ENCODE measurements at places on chromosomes 11 and 22. TPM values are rescaled to one million over a fixed set of nuclear protein-coding genes. Genes with fewer than 3 reads are reported as not detected.

DNA sequence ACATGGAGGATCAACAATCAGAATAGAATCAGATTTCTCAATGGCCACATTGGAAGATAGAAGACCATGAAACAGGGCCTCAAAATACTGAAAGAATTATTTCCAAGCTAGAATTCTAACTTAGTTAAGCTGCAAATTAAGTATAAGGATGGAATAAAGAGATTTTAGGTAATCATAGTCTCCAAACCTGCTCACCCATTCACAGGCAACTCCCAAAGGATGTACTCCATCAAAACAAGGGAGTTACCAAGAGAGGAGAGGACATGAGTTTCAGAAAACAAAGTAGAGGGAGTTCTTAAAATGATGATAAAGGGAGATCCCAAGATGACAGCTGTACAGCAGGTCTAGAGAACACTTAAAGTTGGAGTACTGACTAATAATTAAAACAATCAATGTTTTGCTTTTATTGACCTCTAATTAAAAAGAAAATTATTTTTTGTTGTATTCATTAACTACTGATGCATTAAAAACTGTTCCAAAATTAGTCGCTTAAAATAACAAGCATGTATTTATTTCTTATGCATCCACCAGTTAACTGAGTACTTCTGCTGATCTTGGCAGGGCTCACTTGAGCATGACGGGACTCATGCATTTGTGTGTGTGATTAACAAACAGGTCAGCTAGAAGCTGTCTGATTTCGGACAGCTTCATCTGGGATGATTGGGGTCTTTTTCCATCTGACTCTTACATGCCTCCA, 95.6 kb downstream of the CD44 start:
- no peak for DNase-seq

CCDC86 gene
- 84.3 TPM for total RNA-seq

- no peak for DNase-seq
Observed at GRCh38 chr11:46999217-46999616, 62.7 kb downstream of the CSTPP1 start.

GRCh38 chr11:134604886-134605285, 192.8 kb upstream of the B3GAT1 start:
- DNase-seq: peak; percentile 2

- DNase-seq: no peak
Observed at GRCh38 chr11:13318498-13319295, 41.1 kb downstream of the BMAL1 start.

- DNase-seq: no peak
Observed at GRCh38 chr22:44019846-44020245, 4.3 kb upstream of the PARVB start.

GRCh38 chr11:26994631-26995095, 751 bp downstream of the FIBIN start:
- peak; percentile 39 for DNase-seq

TEX54 gene
- total RNA-seq: 1.2 TPM

TRPM5 gene
- not detected for total RNA-seq

GRCh38 chr22:31056986-31057599, 24.0 kb upstream of the SMTN start:
- no peak for DNase-seq

SSH3 gene
- total RNA-seq: 44.2 TPM

EIF4G2 gene
- 1,056 TPM for total RNA-seq

DNA sequence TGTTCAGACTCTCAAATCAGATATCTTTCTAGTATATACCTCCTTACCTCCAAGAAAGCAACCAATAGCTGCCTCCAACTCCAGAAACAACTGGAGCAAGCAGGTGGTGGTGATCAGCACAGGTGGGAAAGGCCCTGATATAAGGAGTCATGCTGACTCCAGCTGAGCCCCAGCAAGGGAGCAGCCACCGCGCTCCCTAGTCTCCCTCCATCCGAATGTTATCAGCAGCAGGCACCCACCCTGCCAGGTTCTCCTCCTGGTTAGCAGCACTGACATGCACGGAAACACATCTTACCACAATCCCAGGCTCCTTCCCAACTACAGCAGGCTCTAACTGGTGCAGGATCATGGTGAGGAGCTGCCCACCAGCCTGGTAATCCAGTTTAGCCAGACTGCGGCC, 18.5 kb upstream of the STK33 start:
- no peak for DNase-seq

GRCh38 chr11:115933564-115933963, 429.3 kb upstream of the CADM1 start:
- DNase-seq: no peak

GRCh38 chr11:68003846-68004550, at the start of gene UNC93B1:
TSS of gene UNC93B1 (minus strand) at chr11:68004097. CDS start at chr11:68004043, 54 bp downstream.
- peak; percentile 85 for DNase-seq

DNA sequence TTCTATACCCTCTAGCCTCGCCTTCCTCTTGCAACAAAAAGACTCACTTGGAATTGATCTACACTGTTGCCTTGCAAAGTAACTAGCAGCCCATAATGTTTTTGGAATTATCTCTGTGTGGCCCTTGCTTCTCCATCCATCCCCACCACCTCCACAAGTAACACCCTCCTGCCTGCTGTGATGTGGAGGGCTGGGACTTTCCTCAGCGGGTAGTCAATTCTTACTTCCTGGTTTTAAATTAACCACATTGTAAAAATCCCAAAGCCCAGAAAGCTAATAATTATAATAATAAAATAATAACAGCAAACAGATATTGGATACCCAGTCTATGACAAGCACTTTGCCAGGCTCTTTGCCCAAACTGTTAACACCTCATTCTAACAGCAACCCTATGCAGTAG, 40.8 kb upstream of the GALNT18 start:
- DNase-seq: no peak

GRCh38 chr11:46377831-46378230, 3.6 kb upstream of the MDK start:
- no peak for DNase-seq

- DNase-seq: no peak
Observed at GRCh38 chr22:43201486-43202219, 14.7 kb upstream of the TTLL12 start.

- DNase-seq: no peak
Observed at GRCh38 chr22:19519041-19519926, 4.9 kb downstream of the CLDN5 start.

HTR3B gene
- total RNA-seq: not detected

LRRN4CL gene
- total RNA-seq: 0.79 TPM

CST6 gene
- not detected for total RNA-seq

POLR2F gene
- total RNA-seq: 141 TPM

RCOR2 gene
- total RNA-seq: 118 TPM

DNA sequence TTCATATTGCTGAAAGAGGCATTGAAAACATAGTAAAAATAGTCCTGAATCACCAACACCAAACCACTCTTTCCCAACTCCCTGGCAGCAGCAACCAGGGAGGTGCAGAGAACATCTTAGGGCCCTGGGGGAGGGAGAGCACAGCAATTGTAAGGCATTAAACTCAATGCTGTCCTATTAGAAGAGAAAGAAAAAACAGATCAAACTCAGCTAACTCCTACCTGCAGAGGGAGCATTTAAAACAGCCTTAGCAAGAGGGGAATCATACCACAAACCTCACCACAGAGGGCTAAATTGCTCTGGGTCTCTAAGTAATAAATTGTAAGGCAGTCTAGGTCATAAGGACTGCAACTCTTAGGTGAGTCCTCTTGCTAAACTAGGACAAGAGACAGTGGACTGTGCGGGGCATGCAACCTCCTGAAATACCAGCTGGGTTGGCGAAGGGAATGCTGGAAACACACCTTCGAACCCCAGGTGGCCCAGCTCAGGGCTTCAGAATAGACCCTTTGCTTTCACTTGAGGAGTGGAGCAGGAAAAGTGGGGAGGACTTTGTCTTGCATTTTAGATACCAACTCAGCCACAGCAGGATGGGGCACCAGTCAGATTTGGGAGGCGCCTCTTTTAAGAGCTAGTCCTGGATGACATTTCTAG, 697.1 kb upstream of the FAT3 start:
- DNase-seq: peak; percentile 38

OR9G4 gene
- not detected for total RNA-seq

DNA sequence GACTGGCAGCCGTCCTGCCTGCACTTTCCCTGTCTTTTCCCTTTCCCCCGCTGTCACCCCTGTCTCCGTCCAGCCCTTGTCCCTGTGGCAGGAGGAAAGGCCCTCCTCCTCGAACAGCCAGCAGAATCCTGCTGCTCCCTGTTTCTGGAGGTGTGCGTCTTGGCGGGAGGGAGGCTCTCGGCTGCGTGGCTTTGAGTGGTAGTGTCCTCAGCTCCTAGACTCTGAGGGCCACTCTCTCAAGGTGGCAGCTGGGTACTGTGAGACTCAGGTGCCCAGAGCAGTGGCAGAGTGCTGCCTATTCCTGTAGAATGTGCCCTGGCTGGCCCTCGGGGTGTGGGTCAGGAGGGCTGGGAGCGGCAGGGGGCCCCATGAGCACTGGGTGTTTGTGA, 9.1 kb upstream of the RANBP1 start:
- DNase-seq: no peak

- DNase-seq: no peak
Observed at GRCh38 chr11:108522318-108522717, 24.1 kb upstream of the POGLUT3 start.

MMP13 gene
- total RNA-seq: not detected
